Stimulated activated CD4-positive, alpha-beta T cell treated with anti-CD3 and anti-CD28 coated beads, Interleukin-15, amount 100 ng/mL, for 48 hours (primary cell): ENCODE measurements at places on chromosomes 7 and 10.

DNA sequence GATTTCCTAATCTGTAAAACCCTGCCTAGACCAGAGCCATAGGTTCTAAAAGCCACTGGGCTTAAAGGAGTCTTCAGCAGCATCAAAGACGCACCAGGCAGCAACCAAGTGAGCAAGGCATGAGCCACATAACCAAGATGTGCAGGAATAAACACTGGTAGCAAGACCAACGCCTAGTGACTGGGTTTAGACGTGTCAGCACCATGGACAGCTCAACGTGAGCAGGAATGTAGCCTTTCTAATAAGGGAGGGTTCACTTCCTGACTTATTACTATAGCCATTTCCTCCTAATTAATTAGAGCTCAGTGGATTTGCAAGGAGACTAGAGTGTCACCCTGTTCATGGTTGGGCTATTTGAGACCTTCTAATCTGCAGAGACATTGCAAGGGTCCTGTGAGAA lies 223.7 kb downstream of the LHFPL3 start:
- DNase-seq = peak; percentile 1

GRCh38 chr10:100535338-100535714 lies 417 bp upstream of the HIF1AN start:
- no peak for DNase-seq

DNA sequence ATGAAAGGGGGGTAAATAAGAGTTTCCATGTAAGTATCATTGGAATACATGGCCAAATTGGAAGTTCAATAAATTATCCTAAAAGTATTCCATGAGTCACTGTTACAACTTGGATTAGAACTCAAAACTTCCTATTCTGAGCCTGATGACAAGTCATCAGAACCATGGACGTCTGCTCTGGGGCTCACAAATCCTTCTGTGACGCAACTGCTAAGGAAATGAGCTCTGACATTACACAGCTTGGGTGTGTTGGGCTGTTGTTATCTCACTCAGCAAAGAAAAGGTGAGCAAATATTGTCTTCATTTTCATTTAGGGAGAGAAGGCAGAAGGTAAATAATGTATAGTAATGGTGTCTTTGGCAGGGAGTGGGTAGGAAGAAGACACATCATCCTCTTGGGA lies 214.8 kb upstream of the ADO start:
- no peak for DNase-seq

- no peak for DNase-seq
Observed at GRCh38 chr7:151126491-151127137, 40.3 kb downstream of the AGAP3 start.

DNA sequence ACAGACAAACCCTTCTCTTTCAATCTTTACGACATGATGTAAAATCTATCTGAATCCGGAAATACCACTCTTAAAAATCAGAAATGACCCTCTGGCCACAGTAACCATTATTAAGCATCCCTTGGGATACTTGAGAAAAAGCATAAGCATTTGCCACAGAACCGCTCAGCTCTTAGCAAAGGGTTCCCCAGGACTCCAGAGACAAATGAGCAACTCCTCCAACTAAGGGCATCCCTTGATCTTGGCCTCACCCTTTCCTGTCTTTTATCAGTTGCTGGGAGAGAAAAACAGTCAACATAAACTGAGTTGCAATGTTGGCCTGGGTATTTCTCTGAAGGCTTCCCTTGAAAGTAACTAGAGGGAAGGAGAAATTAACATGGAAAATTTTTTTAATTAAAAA lies 3.5 kb downstream of the PDLIM1 start:
- no peak for DNase-seq

- DNase-seq = no peak
Observed at GRCh38 chr7:23357190-23358093, 58.3 kb downstream of the MALSU1 start.

DNA sequence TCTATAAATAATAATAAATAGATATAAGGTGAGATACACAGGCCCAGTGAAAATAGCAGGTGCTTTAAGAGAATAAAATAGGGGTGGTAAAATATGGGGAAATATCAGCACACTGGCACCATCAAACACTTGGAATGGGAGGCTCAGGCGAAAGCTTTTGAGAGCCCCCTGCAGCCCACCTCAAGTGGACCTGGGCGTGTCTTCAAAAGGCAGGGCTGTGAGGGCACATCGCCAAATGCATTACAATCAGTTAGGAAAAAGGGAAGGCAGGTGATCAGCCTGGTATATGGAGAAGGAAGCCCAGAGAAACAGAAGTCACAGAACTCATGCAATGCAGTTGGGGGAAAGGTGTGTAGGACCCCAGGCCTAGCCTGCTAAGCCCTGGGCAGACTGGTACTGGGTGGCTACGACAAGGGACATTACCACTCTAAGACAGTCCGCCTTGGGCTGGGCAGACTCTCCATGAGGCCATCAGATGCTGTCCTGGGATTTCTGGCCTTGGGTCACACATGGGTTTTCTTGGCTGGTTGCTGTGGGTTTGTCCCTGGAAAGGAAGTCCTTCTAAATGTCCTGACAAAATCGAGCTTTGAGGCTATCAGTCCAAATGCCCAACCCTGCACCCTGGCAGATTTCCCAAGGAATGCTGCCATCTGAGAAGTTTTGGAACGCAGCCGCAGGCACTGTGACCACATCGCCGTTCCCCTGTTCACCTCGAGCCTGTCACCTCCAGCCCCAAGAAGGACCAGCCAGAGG lies 330.6 kb downstream of the GRID1 start:
- DNase-seq = no peak
